Tibial nerve (tissue), 4 donors: ENCODE measurements at places on chromosomes 5 and 9.

DNA sequence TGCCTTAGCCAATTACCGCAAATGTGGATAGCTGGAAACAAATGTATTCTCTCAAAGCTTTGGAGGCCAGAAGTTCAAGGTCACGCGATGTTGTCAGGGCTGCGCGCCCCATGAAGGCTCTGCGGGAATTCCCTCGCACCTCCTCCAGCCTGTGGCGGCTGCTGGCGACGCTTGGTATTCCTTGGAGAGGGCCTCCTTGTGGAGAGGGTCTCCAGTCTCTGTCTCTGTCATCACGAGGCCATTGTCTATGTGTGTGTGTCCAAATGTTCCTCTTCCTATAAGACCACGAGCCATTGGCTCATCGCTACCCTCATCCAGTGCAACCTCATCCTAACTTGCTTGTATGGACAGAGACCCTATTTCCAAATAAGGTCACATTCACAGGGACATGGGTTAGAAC is 97.5 kb downstream of the ANKRD33B start:
- DNase-seq, result no peak

DNA sequence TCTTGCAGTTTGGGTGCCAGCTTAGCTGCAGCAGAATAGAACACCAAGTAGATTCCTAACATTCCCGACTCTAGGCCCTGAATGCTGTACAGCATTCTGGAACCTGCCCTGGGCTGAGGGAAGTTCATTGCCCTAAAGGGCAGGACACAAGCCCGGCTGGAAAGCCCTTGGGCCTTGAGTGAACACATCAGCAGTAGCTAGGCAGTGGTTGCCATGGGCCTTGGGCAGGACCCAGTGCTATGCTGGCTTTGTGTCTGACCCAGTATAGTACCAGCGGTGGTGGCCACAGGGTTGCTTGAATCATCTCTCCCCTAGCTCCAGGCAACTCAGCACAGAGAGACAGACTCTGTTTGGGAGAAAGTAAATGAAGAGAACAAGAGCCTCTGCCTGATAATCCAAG is 137.8 kb downstream of the AGTPBP1 start:
- no peak for DNase-seq

DNA sequence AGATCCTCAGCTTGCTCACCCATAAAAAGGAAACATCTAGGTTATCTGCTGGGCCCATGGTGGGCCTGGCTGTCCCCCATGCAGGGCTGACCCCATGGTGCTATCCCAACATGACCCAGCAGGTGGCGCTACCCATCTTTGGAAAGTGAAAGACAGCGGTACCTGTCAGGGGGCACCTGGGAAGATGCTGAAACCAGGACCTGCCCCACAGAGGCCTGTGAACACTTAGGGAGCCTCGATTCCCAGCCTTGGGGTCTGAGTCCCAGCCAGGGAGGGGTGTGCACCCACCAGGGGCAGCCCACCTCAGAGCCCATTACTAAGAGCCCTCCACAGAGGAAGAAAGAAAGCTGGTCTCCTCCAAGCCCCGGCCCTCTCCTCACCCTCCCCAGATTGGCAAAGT is 46.6 kb upstream of the IPPK start:
- peak; percentile 77 for DNase-seq

GRCh38 chr9:18061856-18062255 is 412.1 kb upstream of the ADAMTSL1 start:
- DNase-seq, result no peak

- no peak for DNase-seq
Measured at GRCh38 chr9:28105001-28105400, 531.7 kb upstream of the C9orf72 start.
